Stimulated activated CD4-positive, alpha-beta T cell treated with anti-CD3 and anti-CD28 coated beads, TNF-alpha, amount 100 ng/mL, for 24 hours (primary cell): ENCODE measurements at places on chromosomes 4 and X.

GRCh38 chrX:112470551-112470950 lies 209.2 kb downstream of the LHFPL1 start:
- no peak for DNase-seq

- DNase-seq: no peak
Measured at GRCh38 chrX:136209016-136209738, 42.0 kb downstream of the MAP7D3 start.

DNA sequence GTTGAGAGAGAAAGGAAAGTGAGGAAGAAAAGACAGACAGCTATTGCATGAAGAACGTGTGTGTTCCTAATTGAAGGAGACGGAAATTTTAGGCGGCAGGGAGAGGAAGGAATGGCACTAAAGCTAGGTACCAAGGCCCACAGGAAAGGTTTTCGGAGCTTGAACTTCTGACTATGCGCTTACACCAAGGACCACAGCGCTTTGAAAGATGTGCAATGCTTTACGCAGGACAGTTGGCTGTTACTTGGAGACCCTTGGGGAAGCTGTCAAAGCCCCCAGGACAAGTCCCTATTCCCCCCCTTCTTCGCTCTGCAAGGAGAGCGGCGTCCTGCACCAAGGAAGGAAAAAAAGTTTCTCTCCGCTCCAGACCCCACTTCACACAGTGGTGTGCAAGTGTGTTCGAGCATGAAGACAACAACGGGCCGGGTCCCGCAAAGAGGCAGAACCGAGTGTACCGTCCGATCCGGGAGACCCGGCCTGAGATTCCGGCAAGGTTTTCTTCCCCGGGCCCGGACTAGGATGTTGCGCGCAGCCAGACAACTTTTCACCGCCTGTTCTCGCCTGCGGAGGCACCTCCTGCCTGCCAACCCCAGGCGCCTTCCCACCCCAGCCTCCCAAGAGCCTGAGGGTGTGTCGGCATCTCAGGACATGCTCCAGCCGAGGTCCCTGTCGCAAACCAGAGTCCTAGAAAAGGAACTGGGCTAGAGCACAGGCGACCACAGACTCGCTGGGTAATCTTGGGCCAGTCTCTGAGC lies 896 bp downstream of the KDR start:
- DNase-seq: no peak

DNA sequence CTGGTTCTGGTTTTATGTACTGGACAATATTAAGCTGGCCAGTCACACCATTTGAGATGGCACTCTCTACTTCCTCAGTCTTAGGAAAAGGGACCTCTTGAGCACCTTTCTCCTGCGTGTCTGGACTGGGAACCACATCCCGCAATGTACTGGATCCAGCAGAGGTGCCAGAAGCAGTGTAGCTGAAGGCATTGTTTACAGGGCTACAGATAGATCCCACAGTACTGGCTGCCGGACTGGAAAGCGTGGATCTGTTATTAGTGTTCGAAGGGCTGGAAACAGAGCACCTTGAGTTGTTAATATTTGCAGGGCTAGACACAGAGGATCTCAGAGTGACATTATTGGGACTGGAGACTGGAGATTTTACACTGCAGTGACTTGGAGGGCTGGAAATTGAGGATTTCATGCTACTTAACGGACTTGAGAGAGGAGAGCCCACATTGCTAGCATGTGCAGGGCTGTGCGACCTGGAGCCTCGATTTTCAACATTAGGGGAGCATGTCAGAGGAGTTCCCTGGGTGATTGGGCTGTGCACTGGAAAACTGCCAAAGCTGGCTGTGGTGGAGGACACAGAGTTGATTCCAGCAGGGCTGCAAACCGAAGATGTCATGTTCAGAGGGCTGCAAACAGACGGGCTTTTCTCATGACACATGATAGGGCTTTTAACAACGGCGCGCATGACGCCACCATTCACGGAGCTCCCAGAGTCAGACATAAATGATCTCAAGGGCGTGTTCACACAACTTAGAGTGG lies 6.4 kb downstream of the NR3C2 start:
- no peak for DNase-seq

DNA sequence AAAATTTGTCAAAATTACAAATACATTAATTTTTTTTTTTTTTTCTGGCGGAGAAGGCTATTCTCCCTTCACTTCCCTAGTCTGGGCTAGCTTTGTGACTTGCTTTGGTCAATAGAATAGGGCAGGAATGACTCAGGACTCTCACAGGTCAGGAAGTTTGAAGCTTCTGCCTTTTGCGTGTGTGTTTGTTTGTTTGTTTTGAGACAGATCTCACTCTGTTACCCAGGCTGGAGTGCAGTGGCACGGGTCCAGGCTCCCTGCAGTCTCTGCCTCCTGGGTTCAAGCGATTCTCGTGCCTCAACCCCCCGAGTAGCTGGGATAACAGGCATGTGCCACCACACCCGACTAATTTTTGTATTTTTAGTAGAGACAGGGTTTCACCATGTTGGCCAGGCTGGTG lies 55.9 kb upstream of the USP9X start:
- no peak for DNase-seq

DNA sequence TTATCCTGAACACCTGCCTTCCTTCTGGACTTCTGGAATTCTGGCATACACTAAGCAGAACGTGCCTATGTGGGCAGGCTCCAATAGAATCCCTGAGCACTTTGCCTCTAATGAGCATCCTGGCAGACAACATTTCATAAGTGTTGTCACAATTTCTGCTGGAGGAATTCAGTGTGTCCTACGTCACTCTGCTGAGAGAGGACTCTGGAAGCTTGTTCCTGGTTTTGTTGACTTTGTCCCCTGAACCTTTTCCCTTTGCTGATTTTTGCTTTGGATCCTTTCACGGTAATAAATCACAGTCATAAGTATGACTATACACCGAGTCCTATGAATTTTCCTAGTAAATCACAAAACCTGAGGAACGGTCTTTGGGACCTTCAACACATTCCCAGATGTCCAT lies 43.2 kb downstream of the MTMR8 start:
- no peak for DNase-seq

GRCh38 chrX:105226499-105226898 lies 6.0 kb upstream of the TEX13A start:
- no peak for DNase-seq

DNA sequence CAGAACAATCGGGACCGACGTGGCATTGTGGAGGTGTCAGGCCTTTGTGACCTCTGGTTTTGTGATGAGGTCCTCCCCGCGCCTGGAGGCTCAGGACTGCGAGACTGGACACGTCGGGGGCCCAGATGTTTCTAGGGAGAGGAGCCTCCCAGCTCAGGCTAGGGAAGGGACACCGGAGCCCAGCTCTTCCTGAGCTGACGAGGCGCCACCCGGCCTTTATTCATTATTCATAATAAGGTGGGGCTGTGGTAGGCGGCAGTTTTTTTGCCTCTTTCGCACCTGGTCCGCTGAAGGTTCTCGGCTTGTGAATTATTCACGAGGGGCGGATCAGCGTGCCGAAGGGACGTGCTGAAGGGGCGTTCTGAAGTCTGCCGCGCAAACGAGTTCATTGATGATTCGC lies 2.3 kb upstream of the UBA1 start:
- DNase-seq: peak; percentile 2
